ENCODE measurements at places on chromosomes 2 and 18. TPM values are rescaled to one million over a fixed set of nuclear protein-coding genes. Genes with fewer than 3 reads are reported as not detected.

The MEP1B gene
- not detected for total RNA-seq

DNA sequence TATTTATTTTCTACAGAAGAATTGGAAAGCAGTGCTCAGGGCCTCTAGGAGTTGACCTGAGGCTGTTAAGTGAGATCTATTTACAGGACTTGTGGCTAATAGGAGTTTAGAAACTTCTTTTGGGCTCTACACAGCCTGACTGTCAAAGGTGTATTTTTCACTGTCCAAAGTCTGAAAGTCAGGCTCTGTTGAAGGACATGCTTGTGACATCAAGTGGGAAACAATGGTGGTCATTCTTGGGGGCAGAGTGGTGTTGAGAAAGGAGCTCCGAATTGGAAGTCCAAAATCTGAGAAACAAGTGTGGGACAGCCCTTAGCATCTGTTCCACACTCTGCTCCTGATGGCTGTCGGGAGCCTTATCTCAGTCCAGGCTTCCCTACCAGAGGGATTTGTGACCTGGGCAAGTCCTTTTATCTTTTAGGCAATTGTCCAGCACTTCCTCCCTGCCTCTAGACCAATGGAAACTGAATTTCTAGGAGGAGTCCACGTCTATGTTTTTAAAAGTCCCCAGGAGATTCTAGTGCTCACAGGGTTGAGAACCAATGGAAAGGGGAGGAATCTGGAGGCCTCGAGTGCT, 76.4 kb downstream of the LIPG start:
- no peak for DNase-seq

The ITGA4 gene
- total RNA-seq, result 9.0 TPM

DNA sequence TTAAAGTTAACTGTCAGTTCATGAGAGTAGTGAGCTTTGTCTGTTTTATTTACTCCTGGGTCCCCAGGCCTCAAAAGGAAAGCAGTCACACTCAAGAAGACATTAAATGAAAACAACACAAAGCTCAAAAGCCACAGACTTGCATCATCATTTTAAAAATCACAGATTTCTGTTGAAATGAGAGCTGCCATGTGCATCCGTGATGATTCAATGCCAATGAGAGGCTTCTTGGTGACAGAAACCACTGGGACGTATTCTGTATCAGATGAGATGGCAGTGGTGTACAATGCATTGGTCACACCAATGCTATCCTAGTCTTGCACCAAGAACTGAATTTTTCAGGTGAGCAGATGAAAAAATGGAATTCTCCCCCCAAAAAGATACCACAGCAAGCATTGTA, 204.8 kb downstream of the ANAPC1 start:
- DNase-seq, result peak; percentile 89

GRCh38 chr2:132965460-132965859, 295.5 kb upstream of the LYPD1 start:
- no peak for DNase-seq

DNA sequence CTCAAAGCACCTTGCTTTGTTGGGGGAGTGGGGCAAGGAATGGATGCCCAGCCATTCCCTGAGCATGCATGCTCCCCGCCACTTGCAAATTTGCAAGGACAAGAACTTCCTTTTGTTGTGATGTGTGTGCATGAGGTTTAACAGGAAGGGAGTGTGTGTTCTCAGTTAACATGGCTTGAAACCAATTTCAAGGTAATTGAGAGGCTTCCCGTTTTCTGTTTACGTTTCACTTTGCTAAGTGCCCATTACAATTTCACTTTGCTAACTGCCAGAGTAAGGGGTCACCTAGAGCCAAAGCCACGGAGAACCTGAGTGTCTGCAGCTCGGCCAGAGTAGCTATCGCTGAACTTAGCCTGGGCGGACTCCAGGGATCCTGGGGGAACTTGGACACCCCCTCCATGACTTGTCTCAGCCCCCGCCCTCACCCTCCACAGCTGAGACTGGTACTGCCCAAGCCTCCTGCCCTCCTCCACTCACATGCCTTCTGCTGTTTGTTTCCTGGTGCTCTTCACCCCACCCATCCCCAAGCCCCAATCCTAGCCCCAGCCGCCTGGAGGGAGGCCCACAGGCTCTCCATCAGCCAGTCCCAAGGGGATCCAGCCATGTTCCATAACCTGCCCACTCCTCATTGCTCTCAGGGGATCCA, 53.6 kb upstream of the LAPTM4A start:
- DNase-seq, result no peak

DNA sequence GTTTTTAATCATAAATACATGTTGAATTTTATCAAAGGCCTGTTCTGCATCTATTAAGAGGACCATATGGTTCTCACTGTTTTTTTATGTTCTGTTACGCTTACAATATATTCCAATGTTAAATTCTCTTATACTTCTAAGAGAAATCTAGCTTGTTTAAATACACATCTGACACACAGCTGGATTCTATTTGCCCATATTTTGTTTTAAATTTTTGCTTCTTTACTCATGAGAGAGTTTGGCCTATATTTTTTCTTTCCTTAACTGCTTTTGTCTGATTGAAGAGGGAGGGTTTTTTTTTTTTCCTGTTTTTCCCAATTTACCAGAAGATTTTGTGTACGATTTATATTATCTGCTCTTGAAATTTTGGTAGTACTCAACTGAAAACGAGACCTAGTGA, 34.9 kb downstream of the RNF144A start:
- no peak for DNase-seq

- no peak for DNase-seq
These were observed 18.1 kb downstream of the LAPTM4A start for GRCh38 chr2:20033322-20033721.

DNA sequence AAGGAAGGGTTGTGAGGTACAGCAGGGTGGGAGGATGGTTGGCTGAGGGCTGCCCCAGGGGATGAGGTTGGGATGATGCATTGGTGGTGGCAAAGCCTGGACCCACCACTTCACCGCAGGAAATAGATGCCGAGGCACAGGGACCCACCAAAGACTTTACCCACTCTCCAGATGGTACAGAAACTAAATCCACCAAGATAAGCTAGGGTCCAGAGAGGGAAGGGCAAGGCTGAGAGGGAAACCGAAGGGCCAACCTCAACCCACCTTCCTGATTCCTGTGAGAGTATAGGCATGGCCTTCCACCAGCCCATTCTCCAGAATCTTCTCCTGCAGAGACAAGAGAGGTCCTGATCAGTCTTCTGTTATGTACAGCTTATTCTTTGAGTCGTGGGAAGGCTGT, 18.1 kb downstream of the CAPN14 start:
- DNase-seq, result no peak

DNA sequence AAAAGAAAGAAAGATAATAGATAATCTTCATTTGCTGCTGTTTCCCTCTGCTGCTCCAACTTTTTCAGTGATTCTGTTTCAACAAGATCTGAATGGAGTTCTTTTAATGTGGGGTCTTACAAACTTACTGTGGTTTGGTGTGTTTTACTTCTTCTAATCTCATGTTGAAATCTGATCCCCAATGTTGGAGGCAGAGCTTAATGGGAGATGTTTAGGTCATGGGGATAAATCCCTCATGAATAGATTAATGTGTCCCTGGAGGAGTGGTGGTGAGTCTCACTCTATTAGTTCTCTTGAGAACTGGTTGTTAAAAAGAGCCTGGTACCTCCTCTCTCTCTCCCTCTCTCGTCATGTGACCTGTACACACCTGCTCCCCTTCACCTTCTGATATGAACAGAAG, 442.4 kb downstream of the EPHA4 start:
- no peak for DNase-seq

The COMMD1 gene
- 51.8 TPM for total RNA-seq

DNA sequence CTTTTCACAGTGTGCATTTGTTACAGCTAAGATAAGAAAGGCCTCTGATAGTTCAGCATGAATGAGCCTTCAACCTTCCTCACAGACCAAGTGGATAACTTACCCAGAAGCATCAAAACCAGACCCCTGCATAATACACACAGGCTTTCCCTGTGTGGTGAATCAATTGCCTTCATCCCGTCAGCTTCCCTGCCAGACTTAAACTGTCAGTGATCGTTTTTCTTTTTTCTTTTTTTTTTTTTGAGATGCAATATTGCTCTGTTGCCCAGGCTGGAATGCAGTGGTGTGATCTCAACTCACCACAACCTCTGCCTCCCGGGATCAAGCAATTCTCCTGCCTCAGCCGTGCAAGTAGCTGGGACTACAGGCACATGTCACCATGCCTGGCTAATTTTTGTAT, 20.5 kb upstream of the SLC35F5 start:
- DNase-seq, result no peak

DNA sequence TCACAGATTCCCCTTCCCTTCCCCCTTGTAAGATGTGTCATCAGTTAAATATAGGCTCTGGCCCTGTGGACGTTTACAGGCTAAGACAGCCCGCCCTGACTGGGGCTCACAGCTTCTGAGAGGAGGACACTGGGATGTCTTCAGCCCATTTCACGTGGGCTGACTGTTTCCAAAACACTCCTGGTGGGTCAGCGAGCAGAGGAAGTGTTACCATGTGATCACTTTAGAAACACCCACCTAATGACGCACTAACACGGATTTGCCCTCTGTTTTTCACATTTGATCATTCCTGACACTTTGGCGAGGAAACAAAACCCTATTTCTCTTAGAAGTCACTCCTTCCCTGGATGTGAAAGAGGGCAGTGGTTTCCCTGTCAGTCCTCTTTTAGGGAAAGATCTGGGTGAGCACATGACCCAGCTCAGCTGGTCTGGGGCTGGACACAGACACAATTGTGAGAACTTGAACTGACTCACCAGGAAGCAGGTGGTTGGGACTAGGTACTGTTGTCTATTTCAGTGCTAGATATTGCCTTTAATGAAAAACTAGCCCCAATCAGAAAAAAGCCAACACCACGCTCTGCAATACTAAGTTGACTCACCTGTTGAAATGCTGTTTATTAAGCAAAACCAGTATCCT, 38.8 kb downstream of the BMP10 start:
- DNase-seq, result no peak

- DNase-seq, result no peak
These were observed 433.1 kb downstream of the NCKAP5 start for GRCh38 chr2:133135035-133135654.

The CCDC93 gene
- total RNA-seq, result 40.5 TPM

DNA sequence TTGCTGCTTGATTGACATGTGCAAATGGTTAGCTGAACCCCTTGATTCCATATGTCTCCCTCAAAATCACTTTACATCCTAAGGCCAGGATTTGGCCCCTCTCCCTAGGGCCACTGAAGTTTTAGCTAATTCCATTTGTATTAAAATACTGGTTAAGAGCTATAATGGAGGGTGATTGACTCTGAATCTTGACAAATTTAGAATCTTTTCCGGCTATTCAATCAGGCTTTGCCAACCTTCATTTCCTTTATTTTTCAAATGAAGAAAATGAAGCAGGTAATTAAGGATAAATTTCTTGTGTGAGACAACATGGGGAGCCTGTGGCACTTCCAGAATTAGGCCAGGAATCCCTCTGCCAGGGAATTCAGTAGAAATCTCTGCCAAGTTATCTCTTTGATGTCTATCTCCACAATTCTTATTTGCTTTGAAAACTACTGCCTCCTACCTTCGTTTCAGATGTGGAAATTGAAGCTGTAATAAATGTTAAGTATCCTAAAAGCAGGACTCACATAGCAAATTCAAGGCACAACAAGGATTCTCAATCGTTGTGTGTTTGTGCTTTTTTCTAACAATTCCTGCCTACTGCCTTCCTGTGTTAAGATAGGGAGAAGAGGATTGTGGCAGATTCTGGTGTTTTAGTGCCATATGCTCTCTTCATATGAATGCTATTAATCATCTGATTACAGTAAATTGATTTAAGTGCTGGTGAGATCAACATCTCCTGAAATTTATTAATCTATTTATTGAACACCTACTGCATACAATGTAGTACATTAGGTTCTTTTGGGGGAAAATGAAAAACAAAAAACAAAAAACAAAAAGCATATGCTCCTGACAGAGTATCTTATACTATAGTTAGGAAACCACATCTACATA, 47.8 kb upstream of the MAP4K3 start:
- no peak for DNase-seq

DNA sequence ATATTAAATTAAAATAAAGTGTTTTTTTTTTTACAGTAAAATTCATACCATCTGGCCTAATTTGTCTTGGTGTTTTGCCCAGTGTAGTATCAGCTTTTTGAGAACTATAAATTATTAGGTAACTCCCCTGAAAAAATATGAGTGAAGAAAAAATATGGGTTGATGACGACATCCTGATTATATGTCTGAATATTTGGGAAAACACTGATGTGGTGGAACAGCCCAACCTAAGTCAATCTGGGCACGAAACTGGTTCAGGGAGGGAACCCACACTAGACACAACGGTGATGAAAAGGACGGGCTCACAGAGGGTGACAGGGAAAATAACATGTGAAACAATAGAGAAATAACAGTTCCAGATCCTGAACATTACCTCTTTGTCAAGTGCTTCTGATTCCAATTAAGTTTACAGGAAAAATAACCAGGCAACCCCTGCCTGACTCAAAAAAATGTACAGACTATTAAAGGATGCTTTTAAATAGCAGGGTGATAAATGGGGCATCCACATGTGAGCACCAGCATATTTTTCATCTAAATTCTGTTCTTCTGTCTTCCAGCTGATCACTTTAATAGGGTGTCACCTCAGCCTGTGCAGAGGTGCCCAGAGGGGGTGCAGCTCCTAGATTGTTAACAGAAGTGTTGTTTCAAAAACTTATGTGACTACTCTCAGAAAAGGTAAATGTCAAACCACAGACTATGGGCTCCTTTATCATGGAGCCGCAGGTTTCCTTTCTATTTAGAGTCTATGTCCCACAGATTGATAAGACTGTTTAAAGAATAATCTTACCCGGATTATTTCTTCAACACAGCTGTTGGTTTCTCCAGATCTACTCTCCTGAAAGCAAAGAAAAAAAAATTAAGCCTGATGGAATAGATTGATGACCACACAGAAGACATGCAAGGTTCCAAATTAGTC, 305.4 kb downstream of the AFF3 start:
- no peak for DNase-seq

- no peak for DNase-seq
These were observed 30.9 kb downstream of the PRPF40A start for GRCh38 chr2:152686321-152686720.

The CNDP1 gene
- total RNA-seq, result not detected

GRCh38 chr18:48785091-48785614, 165.6 kb downstream of the SMAD7 start:
- peak; percentile 64 for DNase-seq

The TNFRSF11A gene
- total RNA-seq, result under 0.01 TPM

The PRLH gene
- not detected for total RNA-seq

- DNase-seq, result no peak
These were observed 9.5 kb downstream of the TPO start for GRCh38 chr2:1422716-1423285.

The CCDC142 gene
- total RNA-seq, result 32.4 TPM

DNA sequence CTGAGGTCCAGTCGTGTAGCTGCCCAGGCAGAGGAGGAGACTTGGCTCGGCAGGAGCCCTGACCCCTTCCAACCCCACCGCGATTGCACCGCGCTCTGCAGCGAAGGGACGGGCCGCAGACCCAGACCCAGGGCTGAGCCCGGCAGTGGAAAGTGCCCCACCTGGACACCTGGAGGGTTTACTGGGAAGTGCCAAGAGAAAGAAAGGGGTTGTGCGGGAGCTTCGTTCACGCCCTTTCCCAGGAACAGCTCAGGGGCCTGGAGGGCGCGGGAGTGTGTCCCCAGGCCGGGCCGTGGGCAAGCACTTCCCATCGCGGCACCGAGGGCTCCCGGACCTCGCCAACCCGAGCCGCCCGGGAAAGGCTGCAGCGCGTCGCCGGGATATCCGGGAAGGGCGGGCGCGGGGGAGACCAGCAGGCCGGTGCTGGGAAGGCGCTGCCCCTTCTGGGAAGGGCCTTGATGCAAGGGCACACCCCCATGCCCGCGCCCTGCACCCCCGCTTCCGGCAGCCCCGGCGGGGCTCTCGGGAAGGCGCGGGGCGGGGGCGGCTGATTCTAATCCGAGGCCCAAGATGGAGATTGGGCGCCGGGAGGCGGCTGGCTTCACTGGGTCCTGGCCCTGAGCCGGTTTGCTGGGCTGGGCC, 36.1 kb upstream of the MRPL33 start:
- peak; percentile 95 for DNase-seq

The ADRA2B gene
- total RNA-seq, result under 0.01 TPM

All from osteoblast (primary cell).